ENCODE measurements at places on chromosomes 3 and 15.

GRCh38 chr3:188950832-188951489, 220.8 kb upstream of the TPRG1 start:
- ATAC-seq: peak; percentile 72

GRCh38 chr3:8524656-8525399, 23.2 kb downstream of the LMCD1 start:
- ATAC-seq: no peak

DNA sequence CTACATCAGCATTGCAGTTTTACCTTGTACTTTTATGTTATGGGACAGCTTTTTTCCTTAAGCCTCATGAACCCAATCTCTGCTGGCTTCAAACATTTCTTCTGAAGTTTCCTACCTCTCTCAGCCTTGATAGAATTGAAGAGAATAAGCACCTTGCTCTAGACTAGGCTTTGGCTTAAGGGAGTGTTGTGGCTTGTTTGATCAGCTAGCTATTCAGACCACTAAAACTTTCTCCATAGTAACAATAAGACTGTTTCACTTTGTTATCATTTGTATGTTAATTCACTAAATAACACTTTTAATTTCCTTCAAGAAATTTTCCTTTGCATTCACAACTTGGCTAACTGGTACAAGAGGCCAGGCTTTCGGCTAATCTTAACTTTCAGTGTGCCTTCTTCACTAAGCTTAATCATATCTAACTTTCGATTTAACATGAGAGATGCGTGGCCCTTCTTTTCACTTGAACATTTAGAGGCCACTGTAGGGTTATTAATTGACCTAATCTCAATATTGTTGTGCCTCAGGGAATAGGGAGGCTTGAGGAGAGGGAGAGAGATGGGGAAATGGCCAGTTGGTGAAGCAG, 8.1 kb upstream of the TIGIT start:
- ATAC-seq: peak; percentile 58

DNA sequence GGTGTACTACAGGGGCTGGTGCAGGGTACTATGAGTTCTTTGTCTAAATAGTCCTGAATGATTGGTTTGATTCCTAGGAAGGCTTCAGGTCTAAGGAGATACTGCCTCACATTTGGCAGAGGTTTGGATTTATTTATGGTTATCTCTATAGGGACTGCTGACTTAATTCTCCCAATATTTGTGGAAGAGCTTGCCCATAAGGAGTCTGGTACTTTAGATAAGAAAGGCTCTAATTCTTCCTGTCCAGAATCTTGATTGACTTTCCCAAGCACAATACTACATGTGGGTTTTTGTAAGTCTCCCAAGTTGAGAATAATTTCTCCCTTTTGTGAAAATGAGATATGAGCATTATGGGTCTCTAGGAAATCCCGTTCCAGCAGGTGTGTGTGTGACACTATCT, 36.7 kb upstream of the AP4E1 start:
- ATAC-seq: no peak

GRCh38 chr15:92934716-92935115, 34.6 kb downstream of the CHD2 start:
- ATAC-seq: no peak

- no peak for ATAC-seq
These were observed 29.9 kb upstream of the NOX5 start for GRCh38 chr15:68984586-68984985.

- ATAC-seq: peak; percentile 3
These were observed 1.5 kb downstream of the WHAMM start for GRCh38 chr15:82810890-82811426.

DNA sequence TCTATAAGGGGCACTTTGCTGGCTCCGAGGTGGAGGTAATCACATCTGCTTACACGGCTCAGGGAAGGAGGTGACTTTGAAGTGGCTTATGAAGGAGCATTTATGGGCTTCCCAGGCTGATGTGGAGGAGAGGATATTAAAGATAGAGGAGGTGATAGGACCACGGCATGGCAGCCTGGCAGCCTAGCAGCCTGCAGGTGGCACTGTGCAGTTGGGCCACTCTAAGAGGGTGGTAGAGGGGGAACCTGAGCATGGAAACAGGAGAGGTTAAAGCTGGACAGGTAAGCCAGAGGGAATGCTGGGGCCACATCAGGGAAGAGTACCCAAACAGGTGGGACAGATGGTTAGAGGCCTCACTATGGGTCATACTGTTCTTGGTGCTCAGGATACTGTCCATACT, 375.0 kb downstream of the WDR72 start:
- ATAC-seq: no peak

DNA sequence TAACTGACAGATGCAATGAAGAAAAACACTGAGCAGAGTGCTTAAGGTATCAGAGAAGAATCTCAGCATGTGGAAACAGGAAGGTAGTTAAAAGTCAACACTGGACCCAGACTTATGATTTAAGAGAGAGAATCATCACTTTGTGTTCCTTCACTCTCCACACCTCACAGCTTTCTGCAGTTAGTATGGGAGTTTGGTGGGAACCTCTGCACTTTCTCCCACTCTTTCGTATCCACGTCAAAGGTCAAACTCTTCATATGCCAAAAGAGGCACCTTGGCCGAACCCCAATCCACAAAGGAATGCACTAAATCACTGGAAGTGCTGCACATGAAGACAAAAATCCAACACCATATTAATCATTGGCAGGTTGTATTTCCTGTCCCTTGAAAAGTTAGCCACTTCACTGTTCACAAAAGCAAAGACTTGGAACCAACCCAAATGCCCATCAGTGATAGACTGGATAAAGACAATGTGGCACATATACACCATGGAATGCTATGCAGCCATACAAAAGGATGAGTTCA, 361.2 kb downstream of the MAGI1 start:
- ATAC-seq: no peak

GRCh38 chr3:59486520-59486919, 436.7 kb upstream of the CFAP20DC start:
- ATAC-seq: no peak

GRCh38 chr3:168608926-168609325, 513.2 kb upstream of the GOLIM4 start:
- no peak for ATAC-seq

DNA sequence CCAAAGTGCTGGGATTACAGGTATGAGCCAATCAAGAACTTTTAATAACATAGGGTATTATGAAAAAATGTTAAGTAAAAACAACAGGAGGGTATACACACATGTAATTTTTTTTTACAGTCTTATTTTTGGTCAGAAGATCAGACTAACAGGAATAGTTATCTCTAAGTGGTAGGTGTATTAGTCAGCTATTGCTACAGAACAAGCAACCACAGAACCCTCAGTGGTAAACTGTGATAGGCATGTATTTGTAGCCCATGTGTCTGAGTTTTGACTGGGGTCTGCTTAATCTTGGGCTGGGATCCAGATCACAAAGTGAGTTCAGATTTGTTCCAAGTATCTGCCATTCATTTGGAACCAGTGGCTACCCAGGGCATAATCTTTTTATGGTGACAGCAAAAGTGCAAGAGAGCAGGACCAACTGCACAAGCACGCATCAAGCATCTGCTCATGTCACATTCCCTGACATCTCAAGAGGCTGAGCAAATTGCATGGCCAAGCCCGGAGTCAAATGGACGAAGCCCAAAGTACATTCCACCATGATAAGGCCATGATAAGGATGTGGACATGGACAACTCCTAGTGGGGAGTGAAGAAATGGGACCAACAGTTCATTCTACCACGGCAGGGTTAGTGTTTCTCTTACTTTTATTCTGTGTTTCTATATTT, 3.0 kb upstream of the IL5RA start:
- ATAC-seq: no peak

DNA sequence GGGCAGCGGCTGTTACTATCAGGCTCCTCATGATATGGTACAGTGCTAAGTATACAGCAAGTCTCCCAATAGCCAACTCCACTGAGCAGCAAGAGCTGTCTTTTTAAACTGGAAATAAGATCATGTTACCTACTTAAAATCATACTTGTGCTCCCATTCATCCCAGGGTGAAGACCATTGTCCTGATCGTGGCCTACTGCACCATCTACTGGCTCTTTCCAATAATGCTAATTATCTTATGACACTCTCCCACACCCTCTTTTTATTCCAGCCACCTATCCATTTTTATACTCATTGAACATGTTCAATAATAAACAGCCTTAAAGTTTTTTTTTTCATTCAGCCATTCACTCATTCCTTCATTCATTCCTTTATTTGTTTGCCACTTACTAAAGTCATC, 117.7 kb downstream of the GBE1 start:
- ATAC-seq: no peak

- ATAC-seq: no peak
These were observed 733.7 kb downstream of the ZNF385D start for GRCh38 chr3:21017115-21017852.

- ATAC-seq: peak; percentile 9
These were observed at the start of gene MAGEL2 for GRCh38 chr15:23647421-23648370. TSS of gene MAGEL2 (minus strand) at chr15:23647867. CDS start at chr15:23647742, 125 bp downstream.

DNA sequence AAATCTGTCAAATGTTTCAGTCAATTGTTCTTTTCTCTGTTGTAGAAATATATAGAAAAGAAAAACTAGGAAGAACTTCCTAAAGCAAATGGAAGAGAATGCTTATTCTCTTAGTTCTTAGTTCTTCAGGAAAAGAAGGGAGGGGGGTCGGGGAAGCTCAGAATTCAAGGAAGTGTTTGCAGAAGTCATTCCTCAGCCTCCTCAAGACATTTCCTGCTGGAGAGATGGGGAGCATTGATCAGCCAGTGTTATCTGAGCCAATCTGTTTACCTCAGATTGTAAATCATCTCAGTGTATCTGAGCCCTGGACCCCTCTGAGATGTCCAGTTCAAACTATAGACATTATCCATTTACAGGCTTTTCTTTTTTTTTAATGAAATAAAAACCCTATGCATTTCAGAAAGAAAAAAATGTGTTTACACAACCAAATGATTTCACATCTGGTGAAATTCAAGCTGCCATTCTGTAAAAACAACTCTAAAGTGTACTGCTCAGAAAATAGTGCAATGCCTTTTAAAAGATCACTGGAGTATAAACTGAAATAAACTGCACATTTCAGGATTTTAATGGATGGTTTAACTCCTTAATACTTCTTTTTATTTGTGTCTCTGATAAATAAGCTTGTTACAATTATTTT, 460.7 kb downstream of the ROBO1 start:
- ATAC-seq: no peak

GRCh38 chr15:44081026-44082013, 113.8 kb downstream of the FRMD5 start:
- no peak for ATAC-seq

DNA sequence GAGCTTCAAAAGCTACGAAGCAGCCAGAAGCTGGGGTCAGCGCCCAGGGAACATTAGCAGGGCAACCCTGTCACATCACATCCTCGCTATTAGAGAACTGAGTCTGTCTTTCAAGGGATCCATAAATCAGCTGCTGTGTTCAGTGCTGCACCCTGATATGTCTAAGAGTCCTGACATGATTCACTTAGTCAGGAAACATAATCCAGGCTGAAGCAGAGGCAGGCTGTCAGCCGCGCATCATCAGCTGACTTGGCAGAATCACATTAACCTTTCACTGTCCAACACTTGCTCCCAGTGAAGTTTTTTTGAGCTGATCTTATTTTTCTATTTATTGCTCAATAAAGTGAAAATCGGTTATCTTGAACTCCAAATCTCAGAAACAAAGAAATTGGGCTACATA, 23.5 kb downstream of the MYH15 start:
- ATAC-seq: no peak

GRCh38 chr15:84992157-84992944, 10.7 kb downstream of the PDE8A start:
- ATAC-seq: peak; percentile 40

All from stimulated activated memory B cell treated with anti-CD40 and anti-IgM and Interleukin-4, amounts not matched to agents 10 μg/mL and 1 μg/mL and 100 μg/mL, for 72 hours (primary cell).